NAMALWA (cell line): ENCODE measurements at places on chromosomes 2 and 18.

DNA sequence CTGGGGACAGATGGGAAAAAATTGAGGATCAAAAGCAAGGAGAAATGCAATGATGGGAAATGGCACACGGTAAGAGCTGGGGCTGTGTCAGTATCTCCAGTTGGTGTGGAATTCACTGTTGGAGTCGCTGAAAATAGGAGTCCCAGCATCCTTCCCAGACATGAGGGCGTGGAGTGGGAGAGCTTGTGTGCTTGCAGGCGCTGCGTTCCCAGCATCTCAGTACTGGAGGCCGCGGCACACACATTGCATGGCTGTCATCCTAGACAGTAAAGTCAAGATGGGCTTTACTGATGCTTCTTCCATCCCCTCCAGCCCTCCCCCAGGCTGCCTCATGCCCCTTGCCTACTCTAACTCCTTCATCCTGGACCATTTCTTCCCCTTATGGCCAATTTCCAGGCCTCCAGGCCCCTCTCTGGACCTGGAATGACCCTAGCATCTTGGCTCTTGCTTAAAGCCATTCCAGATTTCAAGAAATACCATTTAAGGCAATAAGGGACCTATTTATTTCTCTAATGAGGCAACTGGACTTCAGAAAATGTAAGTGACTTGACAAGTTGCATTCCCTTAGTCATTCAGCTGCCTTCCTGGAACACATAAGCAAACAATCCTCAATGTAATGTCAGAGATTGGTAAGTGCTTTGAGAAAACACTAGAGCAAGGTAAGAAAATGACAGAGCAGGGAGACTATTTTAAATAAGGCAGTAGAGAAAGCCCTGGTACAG lies 70.5 kb upstream of the TTC39C start:
- DNase-seq = no peak

- no peak for DNase-seq
These were observed 10.1 kb upstream of the UNC80 start for GRCh38 chr2:209761566-209761965.

DNA sequence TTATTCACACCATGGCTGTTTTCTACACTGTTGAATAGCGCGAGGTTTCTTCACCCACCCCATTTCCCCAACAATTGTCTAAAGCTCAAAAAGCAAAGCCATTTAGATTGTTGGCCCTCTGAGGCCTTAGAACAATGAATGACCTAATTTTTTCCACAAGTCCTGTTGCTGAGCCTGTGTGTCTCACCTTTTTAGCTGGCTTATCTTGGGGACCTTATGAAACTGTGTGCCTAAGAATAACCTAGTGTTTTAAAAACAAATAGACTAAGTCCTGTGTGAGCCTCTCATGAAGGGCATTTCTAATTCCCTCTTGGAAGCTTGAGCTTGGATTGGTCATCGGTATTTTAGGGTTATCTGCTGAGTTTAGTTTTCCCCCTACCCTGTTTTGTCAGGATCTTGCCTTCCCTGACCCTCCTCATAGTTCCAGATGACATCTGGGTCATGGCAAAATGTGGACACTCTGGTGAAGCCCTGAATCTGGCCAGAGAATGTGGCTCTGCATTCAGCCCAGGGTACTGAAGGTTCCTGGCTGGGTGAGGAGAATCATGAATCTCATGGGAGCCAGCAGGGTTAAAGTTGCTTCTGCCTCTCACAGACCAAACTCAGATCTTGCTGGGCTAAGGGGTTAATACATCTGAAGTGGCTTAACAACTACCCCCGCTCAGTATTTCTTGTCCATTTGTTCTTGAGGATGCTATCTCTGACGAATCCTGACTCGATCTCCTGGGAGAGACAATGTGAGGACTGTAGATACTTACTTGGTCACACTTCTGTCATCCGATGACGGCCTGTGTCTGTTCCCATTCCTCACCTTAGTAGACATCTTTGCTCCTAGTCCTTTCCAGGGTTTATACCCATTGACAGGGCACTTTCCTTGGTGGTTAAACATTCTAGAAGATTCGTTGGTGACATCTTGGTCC lies 104.2 kb upstream of the MAP4K3 start:
- DNase-seq = no peak

DNA sequence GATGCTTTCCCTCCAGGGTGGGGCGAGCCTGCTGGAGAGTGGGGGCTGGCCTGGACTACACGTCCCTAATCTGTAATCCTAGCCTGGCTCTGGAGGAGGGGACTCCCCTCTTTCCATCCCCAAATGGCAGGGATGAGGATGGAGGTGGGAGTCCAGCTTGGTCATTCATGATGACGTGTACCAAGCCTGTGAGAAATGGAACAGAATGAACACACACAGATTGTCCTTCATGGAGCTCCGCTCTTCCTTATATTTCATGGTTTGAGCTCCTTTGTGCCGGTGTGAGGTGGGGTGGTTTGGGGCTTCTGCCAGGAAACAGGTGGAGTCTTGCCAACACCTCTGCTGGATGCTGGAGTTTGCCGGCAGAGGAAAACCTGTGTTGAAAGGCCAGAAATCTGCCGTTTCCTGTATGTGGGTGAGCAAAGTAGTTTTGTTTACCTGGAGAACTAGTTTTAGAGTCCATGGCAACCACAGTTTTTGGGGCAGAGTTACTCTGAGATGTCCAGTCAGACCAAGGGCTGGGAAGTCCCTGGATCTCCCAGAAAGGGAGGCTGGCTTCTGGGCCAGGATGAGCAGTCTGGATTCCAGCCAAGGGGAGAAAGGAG lies 417.6 kb upstream of the MEX3C start:
- no peak for DNase-seq

DNA sequence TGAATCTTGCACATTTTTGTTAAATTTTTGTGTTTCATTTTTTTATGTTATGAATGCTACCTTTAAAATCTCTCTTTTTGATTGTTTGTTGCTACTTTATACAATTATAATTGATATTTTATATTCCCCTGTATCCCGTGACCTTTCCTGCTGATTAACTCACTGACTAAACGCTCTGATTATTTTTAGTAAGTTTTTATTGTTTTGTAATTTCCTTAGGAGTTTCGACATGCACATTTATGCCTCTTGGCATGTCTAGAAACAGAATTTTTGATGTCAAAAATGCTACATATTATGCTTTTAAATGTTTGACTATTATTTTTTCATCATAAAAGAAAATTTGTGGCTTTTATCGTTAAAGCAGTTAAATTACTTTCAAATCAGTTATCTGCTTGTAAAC lies 1131.6 kb upstream of the TMEFF2 start:
- DNase-seq = no peak

DNA sequence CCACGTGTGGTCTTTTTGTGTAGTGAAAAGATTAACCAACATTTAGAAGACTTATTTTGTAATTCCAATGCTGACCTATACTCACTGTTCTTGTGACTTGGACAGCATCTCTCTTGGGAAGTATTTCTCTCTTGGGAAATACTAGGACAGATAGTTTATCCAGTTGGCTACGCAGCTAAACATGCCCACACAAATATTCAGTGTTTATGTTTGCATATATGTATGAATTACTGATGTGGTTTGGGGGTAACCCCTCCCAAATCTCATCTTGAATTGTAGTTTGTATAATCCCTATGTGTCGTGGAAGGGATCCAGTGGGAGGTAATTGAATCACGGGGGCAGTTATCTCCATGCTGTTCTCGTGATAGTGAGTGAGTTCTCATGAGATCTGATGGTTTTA lies 2062.3 kb upstream of the CELF4 start:
- DNase-seq = no peak

GRCh38 chr18:46338205-46338604 lies 234.0 kb downstream of the HAUS1 start:
- no peak for DNase-seq

GRCh38 chr2:231241755-231242507 lies 43.5 kb downstream of the ARMC9 start:
- DNase-seq = no peak
